ENCODE measurements at places on chromosomes 2 and 18.

DNA sequence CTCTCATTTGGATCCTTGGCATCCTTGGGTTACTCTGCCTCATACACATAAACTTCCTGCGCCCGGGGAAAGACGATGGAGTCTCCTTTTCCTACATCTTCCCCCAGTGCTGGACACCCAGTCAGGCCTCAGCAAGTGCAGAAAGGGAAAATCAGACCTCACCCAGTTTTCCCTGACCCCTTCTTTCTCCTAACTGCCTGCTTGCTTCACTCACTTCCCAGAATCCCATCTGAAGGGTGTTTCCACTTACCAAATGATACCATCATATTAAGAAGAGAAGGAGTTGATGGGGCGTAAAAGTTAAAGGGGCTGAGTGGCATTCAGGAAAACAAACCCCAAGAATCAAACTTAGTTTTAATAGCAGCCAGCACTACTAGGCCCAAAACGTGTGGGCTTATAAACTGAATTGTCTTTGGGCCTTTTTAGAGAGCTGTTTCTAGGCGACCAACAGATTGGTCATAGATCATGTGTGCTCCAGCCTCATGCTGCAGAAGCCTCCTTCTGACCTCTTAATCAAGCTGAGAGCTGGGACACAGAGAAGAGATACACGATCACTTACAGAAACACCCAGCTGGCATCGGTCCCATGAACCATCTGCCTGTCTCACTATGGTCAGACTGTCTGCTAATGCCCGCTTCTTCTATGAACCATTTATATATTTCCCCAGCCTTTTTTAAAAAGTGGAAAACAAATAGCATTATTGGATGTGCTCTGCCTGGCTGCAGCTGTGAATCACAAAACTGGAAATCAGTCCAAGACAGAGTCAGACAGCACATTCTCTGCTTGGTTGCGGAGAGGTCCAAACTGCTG is 165.7 kb upstream of the SLC14A2 start:
- no peak for DNase-seq

- DNase-seq = no peak
Measured at GRCh38 chr2:222547083-222547482, 108.8 kb downstream of the FARSB start.

DNA sequence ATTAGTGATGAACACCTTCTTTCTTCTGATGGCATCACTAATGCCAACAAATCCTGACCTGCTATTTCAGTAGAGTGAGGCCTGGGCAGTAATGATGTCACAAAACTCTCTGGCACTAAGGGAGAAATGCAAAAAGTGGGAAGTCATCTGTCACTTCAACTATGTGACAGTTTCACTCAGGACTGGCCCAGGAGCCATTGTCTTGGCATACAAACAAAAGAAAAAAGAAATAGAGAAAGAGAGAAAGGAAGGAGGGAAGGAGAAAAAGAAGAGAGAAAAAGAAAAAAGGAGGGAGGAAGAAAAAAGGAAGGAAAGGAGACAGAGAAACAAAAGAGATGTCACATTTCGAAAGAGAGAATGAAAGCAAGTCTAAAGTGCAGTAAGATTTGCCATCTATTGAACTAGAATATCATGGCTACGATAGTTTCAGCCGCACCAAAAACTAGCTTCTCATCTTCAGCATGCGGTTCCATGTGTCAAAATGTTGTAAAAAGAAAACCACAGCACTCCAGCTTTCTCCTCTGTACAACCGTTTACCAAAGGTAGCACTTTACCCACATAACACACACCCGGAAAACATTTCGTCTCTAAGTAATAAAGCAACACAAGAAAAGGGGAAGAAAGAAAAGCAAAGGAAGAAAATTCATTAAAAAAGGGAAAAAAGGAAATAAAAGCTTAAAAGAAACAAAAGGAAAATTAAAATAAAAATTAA is 50.1 kb downstream of the CD226 start:
- DNase-seq = no peak

DNA sequence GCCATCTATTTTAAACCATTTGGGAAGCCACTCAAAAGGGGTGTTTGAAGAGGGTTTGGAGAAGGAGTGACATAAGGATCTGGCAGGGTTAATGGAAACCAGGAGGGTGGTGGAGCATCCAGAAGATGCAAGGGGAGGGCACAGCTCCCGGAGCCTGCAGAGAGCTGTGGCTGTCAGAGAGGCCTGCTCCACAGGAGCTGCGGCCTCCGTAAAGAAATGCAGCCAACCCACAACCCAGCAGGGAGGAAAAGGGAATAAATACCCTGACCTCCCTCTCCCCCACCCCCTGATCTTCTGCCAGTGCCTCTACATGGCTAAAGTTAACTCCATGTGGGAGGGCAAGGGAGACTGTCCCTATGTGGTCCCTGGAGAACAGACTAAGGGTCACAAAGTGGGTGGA is 567.1 kb upstream of the POU3F3 start:
- no peak for DNase-seq

DNA sequence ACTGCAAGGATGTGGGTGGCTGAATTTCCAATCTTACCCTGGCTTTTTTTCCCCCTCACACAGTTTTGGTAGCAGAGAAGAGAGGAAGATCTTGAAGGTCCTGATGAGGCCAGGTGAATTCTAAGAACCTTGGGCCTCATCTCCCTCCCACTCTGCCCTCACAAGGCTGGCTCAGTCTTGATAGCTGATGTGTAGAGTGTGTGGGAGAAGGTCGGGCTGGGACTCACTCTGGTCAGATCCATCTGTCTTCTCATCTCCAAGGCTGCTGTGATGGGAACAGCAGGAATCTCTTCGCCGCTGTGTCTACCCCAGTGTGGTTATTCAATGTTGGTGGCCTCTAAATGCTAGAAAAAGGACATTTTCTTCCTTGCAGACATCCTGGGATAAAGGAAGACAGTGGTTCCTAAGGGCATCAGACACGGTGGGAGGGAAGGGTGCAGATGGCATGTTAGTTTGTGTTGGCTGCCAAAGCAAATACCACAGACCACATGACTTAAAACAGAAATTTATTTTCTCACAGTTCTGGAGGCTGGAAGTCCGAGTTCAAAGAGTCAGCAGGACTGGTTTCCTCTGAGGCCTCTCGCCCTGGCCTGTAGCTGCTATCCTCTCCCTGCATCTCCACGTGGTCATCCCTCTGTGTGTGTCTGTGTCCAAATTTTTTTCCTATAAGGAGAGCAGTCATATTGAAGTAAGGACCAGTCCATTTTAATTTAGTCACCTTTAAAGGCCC is 37.6 kb upstream of the MGAT4A start:
- no peak for DNase-seq
